AML-193 (cell line): ENCODE measurements at places on chromosomes 6 and 20.
A peak's percentile ranks its signal among the peaks of the same experiment; 100 is the strongest.

DNA sequence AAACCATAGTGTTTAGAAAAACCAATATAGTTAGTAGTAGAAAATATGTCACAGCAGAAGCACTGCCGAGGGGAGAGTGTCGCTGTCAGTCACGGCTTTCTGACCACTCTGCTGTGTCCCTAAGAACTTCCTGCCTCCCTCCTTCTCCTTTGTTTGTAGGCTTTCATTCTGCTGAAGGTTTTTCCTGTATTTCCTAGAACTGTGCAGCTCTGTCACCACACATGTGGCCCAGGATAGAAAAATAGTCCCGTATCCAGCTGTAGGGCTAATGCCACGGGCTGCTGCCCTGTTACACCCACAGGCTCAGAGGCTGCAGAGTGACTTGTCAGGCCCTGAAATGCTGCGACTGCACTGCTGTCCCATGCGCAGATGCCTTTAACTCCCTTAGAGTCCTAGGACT, 52.6 kb upstream of the SYNJ2 start:
- DNase-seq = no peak

GRCh38 chr6:37225350-37226169, 32.0 kb upstream of the TBC1D22B start:
- no peak for DNase-seq

- DNase-seq = no peak
These were observed 191.6 kb upstream of the MOCS1 start for GRCh38 chr6:40125680-40126394.

DNA sequence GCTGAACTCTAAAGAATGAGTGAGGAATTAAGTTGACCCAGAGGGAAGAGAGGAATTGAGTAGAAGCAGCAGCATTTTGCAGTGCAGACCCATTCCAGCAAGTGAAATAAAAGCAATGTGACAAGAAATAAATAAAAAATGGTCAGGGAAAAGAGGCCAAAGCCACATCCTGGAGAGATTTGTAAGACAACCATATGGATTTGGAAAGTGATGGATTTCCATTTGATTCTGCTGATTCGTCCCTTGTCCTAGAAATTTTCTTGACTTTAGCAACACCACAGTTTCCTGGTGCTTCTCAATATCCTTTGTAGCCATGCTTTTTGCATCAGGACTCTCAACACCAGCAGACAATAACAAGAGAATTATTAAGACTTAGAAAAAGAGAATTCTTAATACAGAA, 29.8 kb downstream of the ANKEF1 start:
- DNase-seq = no peak

DNA sequence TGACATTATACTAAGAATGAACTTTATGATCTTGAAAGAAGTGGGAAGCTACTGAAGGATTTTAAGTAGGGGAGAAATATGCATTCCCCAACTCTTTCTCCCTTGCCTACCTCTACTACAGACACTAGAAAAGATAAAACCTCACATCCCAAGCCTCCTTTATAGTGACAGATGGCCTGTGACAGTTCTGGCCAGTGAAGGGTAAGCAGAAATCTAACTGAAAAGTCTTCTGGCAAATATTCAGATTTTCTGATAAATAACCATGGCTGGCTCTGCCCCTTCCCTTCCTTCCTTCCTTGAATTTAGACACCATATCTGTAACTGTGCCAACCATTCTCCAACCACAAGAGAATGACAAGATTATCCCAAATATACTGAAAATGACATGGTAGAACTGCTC, 10.2 kb upstream of the BEND6 start:
- no peak for DNase-seq

GRCh38 chr6:42099340-42100028, 42.9 kb downstream of the C6orf132 start:
- DNase-seq = no peak

- DNase-seq = no peak
These were observed 19.4 kb upstream of the OVOL2 start for GRCh38 chr20:18077157-18077556.

DNA sequence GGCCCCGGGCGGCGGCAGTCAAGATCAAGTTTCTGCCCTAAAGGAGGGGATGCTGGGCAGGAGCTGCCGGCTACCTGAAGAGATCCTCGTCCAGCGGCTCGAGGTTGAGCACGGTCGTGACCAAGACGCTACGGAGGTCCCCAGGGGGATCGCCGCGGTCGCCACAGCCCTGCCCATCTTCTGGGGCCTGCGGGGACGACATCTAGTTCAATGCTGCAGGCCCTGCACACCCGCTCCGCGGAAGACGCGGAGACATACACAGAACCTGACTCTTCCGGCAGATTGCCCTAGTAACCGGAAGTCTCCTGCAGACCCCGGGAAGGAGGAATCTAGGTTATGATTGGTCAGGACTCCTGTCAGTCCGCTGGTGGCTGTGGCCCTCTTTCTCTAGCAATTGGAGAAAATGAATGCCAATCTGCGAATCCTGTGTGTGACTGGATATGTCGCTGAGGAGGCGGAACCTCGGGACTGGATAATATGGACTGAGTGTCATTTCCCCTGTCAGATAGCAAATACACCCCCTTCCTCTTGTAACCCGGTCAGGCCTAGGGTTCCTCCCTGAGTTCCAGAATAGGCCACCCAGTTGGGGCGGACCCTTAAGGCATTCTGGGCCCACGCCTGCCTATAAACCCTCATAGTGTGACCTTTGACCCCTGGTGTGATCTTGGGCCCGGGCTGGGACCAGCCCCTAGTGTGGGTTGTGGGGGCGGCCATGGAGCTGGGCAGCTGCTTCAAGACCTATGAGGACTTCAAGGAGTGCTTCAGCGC, at the start of the genes ACOT8 and ZSWIM3:
ACOT8 (minus strand) TSS at position 279 of the 768 bp plus-strand sequence; CDS start at position 202, 77 bp downstream.
ZSWIM3 (plus strand) TSS at position 501 of the 768 bp plus-strand sequence; CDS start at position 713, 212 bp downstream.
- peak; percentile 98 for DNase-seq

- DNase-seq = no peak
These were observed 46.0 kb downstream of the RFX6 start for GRCh38 chr6:116922853-116923548.

GRCh38 chr6:159045801-159046200, 1.0 kb upstream of the TAGAP start:
- no peak for DNase-seq

- DNase-seq = no peak
These were observed 128.0 kb upstream of the MCHR2 start for GRCh38 chr6:100121854-100122609.

- no peak for DNase-seq
These were observed 312.0 kb downstream of the ALDH8A1 start for GRCh38 chr6:134637847-134638437.

DNA sequence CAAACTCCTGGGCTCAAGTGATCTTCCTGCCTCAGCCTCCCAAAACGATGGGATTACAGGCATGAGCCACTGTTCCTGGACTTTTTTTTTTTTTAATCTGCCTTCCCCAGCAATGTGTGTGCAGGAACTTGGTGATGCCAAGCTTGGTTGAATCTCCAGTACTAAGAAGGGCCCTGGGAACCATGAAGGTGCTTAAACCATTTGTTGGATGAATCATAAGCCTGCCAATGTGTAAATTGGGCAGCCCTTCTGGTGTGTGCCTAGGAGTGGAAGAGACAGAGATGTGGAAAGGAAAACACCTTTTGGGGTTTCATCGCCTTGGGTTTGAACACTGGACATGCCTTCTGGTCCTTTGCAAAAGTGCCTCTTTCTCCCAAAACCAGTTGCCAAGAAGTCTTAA, 7.1 kb upstream of the SPO11 start:
- DNase-seq = no peak

DNA sequence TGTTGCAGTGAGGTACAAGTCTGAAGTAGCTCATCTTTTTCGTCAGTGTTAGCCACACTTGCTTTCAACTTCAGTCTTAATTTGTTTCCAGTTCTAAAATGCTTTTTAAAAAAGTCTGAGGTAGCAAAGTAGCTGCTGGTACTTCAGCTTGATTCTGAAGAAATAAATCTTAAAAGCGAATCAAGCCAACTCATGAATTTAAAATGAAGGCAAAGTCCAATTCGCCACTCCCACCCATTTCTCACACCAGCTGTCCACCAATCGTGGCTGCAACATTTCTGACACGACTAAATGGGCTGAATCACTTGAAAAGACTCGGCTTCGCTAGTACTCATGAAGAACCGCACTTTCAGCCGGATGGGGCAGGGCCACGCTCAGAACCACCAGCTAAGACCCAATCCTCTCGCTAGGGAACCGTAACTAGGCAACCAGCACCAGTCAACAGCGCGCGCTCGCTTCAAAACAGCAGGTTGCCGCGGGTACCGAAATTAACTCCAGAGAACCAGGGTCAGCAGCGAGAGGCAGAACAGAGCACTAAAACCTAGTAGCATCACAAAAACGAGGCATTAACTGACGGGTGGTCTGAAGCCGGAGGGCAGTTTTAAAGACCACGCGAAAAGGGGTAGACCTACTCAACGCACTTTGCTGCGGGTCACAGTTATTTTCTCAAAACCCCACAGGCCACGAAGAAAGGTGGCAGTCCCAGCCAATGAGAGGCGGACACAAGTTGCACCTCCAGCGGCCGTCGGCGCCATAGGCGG, 900 bp downstream of the BCLAF1 start:
- DNase-seq = peak; percentile 64

DNA sequence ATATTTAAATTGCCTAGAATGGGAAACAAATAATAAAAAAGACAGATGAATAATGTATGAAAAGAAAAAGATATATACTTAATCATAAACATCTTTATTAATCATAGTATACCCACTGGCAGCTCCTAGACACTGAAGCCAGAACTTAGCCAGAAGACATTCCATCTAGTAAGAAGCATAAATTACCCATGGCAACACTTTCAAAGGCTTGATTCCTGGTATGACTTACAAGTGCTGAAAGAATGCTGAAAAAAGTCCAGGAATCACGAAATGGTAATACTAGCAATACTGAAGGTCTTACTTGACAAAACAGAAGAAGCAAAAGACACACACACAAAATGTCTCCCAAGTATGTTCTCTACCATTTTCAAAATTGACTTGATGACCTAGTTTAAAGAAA, 38.0 kb downstream of the RWDD2A start:
- DNase-seq = no peak

DNA sequence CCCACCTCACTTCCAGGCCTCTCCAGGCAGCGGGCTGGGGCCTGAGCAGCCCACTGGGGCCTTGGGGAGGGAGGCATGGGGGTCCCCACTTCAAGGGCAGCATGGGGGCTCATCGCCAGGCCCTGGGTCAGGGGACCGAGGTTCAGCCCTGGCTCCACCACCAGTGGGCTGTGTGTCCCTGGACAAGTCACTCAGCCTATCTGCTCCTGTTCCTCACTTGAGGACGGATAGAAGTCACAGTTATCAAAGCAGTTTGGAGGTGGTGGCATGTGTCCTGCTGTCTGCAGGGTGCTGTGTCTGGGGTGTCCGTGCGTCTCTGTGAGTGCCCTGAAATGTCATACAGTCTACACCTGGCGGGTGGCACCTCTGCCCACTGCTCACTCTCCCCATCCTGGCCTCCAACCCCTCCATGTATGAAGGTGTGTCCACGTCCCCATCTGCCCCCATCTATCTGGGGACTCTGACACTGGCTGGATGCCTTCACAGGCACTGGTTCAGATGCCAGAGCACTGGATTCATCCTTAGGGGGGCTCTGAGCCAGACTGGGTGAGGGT, 3.6 kb downstream of the EEF1A2 start:
- no peak for DNase-seq

DNA sequence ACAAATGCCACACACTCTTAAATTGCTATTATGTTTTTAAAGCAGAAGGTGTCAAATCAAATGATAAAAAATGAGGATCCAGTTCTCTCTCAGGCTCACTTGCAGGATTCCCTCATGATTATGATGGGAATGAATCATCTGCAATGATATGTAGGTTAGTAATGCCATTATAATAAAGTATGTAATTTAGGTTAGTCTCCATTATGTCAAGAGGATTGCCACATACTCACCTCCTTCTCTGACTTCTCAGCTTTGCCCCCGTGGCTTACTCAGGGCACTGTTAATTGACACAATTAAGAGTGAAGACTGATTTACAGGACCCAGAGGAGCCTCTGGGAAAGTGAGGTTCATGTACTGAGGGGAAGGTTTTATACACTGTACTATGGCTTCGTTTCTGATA, 591.7 kb upstream of the NRSN1 start:
- no peak for DNase-seq

DNA sequence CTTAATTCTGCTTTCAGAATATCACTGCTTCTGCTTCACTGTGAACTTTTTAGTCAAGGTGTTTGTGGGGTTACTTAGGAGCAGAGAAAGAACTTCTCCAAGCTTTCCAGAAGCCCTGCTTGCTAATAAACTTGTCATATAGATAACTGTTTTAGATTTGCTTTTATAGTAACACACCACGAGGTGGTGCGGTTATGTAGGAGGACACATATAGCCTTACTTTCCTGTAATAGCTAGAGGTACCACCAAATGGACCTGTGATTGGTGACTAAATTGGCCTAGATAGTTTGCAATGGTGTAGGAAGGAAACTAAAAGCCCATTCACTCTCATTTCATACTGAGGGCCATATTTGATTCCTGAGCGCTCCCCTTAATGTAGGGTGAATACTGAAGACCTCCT, 52.3 kb upstream of the BCLAF1 start:
- DNase-seq = no peak

DNA sequence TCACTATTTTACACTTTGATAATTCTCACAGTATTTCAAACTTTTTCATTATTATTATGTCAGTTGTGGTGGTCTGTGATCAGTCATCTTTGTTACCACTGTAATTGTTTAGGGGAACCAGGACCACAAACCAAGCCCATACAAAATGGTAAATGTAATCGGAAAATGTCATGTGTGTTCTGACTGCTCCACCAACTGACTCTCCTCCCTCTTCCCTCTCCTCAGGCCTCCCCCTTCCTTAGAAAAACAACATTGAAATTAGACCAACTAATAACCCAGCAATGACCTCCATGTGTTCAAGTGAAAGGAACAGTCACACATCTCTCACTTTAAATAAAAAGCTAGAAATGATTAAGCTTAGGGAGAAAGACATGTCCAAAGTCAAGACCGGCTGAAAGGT, 63.8 kb downstream of the GMDS start:
- no peak for DNase-seq

GRCh38 chr6:37283268-37283667, 25.3 kb upstream of the TMEM217 start:
- no peak for DNase-seq

- peak; percentile 42 for DNase-seq
These were observed 2.4 kb downstream of the ADA start for GRCh38 chr20:44649126-44649525.

- DNase-seq = no peak
These were observed at the start of gene ACSS2 for GRCh38 chr20:34876406-34877282. TSS of gene ACSS2 (plus strand) at chr20:34876612. CDS start at chr20:34876646, 34 bp downstream.

- no peak for DNase-seq
These were observed 66.3 kb downstream of the SMOC2 start for GRCh38 chr6:168507297-168507696.
